ENCODE measurements at places on chromosomes 2 and 18.

GRCh38 chr18:64979791-64980190, 771.0 kb upstream of the CDH7 start:
- no peak for DNase-seq

DNA sequence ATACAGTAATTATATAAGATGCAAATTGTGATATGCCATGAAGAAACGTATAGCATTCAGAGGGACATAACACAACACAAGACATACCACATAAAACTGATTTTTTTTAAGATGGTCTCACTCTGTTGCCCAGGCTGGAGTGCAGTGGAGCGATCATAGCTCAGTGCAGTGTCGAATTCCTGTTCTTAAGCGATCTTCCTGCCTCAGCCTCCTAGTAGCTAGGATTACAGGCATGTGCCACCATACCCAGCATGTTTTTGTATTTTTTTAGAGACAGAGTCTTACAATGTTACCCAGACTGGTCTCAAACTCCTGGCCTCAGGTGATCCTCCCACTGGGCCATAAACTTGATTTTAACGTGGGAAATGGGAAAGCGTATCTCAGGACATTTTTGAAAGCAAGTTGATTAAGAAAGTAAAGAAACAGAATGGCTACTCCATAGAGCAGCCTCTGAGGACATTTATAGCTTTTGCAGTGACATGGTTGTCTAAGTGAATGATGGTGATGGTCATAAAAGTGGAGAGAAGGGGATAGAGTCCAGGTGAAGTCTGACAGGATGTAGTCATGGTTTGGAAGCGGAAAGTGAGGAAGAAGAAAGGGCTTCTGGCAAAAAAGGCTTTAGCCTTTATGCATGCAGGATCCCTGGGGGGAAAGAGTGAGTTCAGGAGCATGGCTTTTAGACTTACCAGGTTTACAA, 2.4 kb downstream of the TSGA10 start:
- DNase-seq, result no peak

GRCh38 chr2:57278451-57278850, 768.2 kb upstream of the VRK2 start:
- DNase-seq, result no peak

- DNase-seq, result no peak
Observed at GRCh38 chr2:162838136-162838497, 450 bp downstream of the KCNH7 start.

- no peak for DNase-seq
Observed at GRCh38 chr2:204796581-204796980, 251.3 kb downstream of the PARD3B start.

- no peak for DNase-seq
Observed at GRCh38 chr2:233451950-233452349, 97.7 kb downstream of the DGKD start.

GRCh38 chr2:178394859-178395258, 56.1 kb downstream of the PRKRA start:
- no peak for DNase-seq

GRCh38 chr2:191650896-191651773, 26.8 kb upstream of the NABP1 start:
- no peak for DNase-seq

GRCh38 chr18:79106084-79106483, 36.9 kb downstream of the ATP9B start:
- DNase-seq, result no peak

DNA sequence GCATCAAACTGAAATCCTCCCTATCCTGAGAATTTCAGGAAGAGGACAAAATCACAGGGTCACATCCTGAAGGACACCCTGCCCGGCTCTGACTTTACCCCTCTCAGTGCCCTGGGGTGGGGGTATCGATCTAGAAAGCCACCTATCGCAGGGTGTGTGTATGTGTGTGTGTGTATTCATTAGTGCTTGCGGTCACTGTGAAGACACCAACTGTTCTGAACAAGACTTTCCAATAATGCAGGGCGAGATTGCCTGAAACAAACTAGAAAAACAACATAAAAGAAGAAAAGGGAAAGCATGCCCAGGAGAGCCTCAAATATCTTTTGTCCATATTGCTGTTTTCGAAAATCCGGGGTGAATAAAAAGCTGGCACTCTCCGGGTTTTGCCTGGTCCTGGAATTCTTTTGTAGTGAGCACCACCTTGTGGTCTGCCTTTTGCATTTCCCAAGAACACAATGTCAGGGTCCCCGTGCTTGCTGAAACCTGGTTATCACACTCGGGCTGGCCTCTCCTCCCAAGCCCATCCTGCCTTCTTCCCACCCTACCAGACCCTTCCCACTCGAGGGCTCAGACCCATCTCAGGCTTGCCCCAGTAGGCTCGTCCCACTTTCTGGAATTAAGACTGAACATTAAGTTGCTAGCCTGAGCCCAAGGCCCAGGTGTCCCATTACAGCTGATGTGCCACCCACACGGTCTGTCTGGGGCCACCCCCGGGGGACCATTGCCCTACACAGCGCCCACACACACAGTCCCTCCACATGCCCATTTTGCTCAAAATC, 25.0 kb upstream of the COPS8 start:
- peak; percentile 70 for DNase-seq

DNA sequence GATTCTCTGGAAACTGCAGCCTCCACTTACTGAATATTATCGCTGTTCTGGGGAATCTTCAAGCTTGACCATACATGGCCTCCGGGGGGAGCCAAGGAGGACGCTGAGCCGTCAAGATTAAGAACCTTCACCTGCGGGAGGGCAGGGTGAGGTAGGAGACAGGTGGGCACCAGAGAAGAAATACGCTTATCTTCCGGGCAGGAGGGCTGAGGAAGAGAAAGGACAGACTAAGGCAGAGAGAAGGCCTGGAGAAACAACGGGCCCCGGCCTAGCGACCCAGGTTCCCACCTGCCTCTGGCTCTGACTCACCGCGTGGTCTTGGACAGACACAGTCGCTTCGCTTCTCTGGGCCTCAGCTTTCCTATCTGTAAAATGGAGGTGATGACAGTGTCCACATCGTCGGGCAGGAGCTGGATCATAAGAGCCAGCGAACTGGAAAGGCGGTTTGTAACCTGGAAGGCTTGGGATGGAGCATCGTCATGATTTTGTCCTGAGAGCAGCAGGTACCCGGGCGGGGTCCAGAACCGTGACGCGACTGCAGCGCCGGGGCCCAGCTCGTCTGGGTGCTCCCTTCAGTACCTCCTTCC, 659 bp downstream of the ZNF142 start:
- peak; percentile 35 for DNase-seq

DNA sequence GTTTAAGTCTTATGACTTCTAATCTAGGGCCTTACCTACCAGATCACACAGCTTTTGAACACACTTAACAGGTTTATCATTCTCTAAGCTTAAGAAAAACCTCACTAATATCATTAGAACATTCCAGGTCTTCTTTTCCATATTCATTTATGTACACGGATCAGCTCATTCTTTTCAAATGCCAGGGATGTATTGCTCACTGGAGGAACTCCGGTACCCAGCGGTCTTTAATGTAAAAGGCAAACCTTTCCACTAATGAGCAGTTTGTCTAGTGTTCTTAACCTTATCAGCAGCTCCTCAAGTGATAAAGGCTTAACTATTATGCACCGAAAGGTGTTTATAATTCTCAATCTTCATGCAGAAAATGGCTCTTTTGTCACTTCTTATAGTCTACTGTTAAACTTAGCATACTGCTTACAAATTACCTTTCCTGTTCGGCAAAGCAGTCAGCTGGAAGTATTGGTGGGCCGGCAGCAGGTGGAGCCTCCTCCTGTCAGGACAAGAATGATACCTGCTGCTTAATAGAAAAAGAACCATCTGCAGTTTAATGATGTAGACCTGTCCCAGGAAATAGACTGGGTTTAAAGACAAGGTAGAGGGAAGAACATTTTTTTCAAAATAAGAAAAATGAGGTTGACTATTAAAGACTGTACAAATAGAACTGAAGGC, 142.7 kb downstream of the FIGN start:
- no peak for DNase-seq

- no peak for DNase-seq
Observed at GRCh38 chr2:123771928-123772632, 253.0 kb upstream of the CNTNAP5 start.

DNA sequence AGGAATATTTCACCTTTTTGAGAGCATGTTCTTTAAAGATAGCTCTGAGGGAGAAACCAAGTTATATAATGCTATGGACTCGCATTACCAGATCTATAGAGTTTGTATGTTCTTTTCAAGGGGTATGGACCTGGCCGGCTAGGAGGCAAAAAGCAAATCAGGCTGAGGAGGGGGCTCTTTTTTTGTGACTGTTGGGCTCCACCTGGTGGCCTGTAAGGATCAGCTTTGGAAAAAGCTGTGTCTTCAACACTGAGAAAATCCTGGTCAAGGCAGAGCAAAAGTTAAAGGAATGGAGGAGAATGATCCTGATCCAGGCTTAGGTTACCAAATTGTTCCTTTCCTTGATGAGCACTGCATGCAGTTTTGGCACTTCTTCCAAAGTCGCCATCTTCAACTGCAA, 180.5 kb downstream of the DIS3L2 start:
- DNase-seq, result peak; percentile 21

GRCh38 chr2:47211497-47212011, 56.4 kb upstream of the STPG4 start:
- DNase-seq, result no peak

GRCh38 chr2:65353046-65353445, 79.4 kb downstream of the SPRED2 start:
- DNase-seq, result no peak

GRCh38 chr18:35511428-35511827, 13.7 kb upstream of the INO80C start:
- DNase-seq, result no peak

DNA sequence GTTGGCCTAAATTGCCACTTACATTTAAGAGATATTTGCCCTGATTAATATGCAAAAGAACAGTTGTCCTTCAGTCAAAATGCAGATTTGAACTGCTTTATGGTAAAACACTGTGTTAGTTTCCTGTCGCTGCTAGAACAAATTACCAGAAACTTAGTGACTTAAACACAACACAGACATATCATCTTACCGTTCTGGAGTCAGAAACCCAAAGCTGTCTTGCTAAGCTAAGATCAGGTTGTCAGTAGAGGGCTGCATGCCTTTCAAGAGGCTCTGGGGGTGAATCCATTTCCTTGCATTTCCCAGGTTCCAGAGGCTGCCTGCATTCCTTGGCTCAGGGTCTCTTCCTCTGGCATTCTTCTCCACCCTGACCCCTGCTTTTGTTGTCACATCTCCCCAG, 149.5 kb downstream of the FAM161A start:
- DNase-seq, result no peak

GRCh38 chr18:22912149-22912548, 21.0 kb upstream of the RBBP8 start:
- no peak for DNase-seq

GRCh38 chr2:136253288-136254004, 135.5 kb upstream of the CXCR4 start:
- DNase-seq, result no peak

DNA sequence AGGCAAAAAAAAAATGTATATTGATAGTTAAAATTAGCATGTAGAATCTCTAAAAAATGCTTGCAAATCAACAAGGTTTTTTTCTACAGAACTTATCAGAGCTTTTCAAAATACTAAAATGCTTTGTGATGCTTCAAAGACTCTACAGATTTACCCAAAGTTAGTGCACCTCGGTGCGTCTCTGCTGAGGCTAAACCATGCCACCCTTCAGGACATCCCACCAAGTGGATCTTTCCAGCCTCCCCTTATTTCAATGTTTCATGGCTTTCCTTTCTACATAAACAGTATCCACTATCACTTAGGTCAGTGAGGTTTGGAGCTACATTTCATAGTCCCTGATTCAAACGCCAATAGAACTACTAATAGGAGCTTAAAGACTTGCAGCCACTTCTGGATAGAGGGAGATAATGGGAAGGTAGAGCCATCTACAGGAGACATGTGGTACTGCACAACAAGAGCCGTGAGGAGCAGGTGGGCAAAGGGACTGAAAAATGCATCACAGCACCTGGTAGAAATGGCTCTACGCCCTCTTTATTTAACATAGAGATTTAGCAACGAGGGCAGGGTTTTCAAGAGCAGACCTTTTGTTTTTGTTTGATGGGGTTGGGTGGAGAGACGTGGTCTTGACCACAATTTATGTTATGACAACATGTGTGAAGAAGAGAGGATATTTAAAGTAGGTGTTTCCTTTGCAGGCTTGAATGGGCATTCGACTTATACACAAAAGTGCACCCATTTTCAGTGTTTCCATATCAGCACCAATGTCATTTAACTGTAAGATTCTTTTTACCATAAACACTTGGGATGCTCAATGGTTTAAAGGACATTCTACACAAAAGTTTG, 56.1 kb upstream of the SLC35G4 start:
- DNase-seq, result peak; percentile 56

GRCh38 chr2:95352310-95353054, 50.0 kb upstream of the FAHD2A start:
- no peak for DNase-seq

GRCh38 chr2:24203029-24203786, 28.4 kb downstream of the FAM228A start:
- DNase-seq, result no peak

DNA sequence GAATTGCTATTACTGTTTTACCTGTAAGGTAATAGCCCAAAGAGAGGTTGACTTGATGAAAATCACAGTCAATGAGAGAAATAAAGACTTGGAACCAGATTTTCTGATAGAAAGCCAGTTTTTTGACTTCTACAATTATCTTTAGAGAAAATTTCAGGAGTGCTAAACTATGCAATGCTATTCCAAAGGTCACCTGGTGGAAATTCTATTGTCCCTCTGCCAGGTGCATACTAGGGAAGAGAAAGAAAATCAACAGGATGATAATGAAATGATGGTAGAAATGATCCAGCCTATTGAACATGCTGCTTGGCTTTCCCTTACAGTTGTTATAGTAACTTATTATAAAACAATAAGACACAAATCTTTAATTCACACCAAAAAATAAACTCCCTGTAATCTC, 85.0 kb downstream of the FASTKD2 start:
- no peak for DNase-seq

DNA sequence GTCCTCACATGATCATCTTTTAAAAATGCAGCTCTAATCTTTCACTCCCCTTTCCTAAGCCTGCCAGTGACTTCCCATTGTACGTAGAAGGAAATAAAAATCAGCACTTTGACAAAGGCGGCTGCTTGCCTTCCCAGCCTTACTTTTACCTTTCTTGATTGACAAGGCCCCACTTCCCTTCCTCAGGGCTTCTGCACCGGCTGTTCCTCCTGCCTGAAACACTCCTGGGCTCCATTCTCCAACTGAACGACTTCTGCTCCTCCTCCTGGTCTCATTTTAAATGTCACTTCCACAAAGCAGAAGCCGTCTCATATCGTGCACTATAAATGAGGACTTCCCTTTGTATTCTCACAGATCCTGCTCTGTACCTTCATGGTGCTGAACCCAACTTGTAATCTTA, 56.1 kb downstream of the OSBPL6 start:
- DNase-seq, result no peak

GRCh38 chr2:123481406-123481805, 543.7 kb upstream of the CNTNAP5 start:
- DNase-seq, result no peak

GRCh38 chr2:9243357-9243756, 36.7 kb downstream of the ASAP2 start:
- no peak for DNase-seq

- DNase-seq, result peak; percentile 5
Observed at GRCh38 chr2:16774091-16774490, 108.5 kb upstream of the CYRIA start.

- peak; percentile 28 for DNase-seq
Observed at GRCh38 chr2:221999717-222000116, 299.1 kb downstream of the PAX3 start.

GRCh38 chr18:11962597-11962996, 18.7 kb upstream of the IMPA2 start:
- no peak for DNase-seq

All from AG10803 (cell line).